ENCODE measurements at places on chromosomes 3 and 15.

DNA sequence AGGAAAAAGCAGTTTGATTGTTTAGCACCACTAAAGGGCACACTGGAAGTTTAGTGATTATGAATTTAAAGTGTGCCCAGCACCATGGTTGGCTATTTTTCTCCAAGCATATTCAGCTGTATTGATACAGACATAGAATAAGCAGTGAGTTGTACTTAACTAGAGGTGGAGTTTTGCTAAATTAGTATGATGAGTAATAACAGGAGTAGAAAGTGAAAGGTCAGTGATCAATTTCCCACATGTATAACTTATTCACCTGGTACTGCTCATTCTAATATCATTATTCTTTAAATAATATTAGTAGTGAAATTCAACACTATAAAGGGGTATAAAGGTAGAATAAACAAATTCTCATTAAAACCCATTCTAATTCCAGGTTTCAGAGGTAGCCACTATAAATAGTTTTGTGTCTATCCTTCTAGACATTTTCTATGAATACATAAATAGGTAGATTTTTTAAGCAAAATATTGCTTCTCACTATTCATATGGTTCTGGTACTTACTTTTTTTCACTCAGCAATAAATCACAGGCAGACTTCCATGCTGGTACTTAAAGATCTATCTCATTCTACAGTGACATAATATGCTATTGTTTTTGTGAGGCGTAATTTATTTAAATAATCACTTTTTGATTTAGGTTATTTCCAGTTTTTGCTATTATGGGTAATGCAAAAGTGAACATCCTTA, 732.9 kb downstream of the VGLL3 start:
- DNase-seq = no peak

DNA sequence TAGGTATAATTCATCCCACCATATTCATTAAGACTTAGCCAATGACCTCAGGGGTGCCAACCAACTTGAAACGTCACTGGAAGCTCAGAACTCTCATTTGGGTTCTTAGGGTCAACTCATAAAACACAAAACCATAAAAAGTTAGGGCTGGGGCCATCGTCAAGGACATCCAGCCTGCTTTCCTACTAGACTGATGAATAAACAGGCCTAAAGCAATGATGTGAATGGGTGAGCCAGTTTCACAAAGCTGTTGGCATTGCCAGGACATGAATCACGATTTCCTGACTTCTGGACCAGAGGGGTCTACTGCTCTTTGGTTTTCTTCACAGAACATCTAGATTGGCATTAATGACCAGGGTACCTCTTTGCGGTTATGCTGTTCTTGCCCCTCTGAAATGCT, 64.7 kb downstream of the EOMES start:
- peak; percentile 20 for DNase-seq

GRCh38 chr3:32045091-32045915, 61.1 kb upstream of the GPD1L start:
- DNase-seq = no peak

DNA sequence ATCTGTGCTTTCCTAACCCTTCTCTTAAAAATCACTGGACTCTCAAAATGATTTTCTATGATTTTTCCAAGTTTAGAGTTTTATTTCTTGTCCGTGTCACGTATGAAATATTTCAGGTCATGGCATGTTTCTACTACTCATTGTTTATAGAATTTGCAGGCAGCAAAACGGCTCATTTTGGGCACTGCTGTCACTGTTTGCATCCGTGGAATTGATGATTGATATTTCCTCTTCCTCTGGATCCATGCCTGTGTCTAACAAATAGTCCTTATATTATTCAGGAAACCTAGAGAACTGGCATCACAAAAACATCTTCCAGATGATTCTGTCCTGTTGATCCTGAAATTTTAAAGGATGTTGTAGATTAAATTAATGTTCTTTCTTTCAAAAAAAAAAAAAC, 47.6 kb downstream of the LARS2 start:
- DNase-seq = no peak

DNA sequence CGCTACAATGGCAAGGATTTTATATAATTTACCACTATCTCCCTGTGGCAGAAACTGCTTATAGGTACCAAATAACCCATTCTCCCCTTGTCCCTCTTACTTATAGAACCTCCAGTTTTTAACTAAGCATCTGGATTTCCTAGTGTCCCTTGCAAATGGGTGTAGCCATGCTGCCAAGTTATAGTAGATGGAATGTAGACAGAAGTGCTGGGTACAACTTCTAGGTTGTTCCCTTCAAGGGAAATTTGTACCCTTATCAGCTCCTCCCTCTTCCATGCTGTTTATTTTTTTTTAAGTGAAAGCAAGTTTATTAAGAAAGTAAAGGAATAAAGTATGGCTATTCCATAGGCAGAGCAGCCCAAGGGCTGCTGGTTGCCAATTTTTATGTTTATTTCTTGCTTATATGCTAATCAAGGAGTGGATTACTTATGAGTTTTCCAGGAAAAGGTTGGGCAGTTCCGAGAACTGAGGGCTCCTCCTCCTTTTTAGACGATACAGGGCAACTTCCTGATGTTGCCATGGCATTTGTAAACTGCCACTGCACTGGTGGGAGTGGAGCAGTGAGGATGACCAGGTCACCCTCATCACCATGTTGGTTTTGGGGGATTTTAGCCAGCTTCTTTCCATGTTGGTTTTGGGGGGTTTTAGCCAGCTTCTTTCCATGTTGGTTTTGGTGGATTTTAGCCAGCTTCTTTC, 40.1 kb upstream of the TM4SF19 start:
- DNase-seq = no peak

GRCh38 chr15:66172324-66172980, 81.1 kb downstream of the MEGF11 start:
- no peak for DNase-seq

DNA sequence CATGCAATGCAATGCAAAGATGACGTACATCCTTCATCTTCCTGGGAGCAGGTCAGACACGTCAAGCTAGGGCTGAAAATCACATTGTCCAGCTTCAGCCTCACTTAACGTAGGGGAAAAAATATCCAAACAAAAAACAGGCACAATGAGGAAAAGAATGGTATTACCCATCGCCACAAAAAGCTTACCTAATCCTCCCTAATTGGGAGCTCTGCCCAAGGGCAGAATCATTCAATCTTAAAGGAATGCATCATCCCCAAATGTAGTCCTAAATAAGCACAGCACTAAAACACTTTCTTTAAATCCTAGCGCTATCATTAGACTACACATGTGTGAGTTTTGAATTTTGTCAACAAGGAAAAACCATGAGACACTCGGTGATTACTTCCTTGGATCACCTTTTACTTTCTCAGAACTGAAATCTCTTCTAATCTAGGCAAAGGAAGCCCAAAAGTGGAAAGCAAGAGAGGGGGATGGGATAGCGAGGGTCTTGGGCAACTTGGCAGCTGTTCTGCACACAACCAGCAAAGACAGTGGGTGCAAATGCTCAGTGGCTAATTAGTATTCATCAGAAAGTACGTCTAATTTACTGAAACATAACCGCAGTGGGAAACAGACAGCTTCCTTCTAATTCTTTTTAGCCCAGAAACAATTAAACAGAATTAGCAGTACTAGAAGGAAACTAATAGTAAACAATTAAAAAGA, 87.4 kb downstream of the ADAMTS9 start:
- no peak for DNase-seq

DNA sequence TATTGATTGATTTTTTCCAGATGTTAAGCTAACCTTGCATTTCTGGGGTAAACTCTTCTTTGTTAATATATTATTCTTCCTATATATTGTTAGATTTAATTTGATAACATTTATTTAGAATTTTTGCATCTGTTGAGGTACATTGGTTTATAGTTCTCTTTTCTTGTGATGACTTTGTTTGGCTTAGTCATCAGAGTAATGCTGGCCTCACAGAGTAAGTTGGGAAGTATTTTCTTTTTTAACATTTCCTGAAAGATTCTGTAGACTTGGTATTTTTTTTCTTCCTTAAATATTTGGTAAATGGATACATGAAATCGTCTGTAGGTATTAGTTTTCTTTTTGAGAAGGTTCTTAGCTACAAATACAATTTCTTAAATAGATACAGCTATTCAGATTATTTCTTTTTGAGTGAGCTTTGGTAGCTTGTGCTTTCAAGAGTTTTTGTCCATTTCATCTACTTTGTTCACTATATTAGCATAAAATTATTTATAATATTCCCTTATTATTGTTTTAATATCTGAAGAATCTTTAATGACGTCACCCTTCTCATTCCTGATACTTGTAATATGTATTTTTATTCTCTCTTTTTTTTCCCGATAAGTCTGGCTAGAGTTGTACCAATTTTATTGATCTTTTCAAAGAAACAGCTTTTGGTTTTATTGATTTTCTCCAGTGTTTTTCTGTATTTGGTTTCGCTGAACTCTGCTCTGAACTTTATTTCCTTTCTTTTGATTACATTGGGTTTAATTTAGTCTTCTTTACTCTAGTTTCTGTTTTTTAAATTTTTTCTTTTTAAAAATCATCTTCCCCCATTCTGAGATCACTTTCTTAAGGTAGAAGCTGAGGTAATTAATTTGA, 6.5 kb upstream of the HPS3 start:
- DNase-seq = no peak

GRCh38 chr15:70327328-70327855, 229.7 kb upstream of the TLE3 start:
- DNase-seq = no peak

DNA sequence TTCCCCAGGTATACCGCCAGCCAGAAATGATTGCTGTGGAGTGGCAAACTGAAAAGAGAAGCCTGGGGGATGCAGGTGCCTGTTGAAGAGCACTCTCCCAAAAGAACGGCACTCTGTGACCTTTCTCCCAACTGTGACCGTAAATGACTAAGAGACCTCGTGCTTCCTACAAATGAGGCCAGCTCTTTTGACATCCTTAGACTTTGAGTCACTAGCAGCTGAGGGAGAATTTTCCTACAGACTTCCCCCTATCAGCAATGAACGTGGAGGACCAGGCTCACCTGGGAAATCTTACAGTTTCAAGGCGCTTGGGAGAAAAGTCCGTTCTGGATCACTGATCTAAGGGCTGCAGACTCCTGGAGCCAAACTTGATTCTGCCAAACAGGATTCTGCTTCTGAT, 8.6 kb downstream of the AQP9 start:
- DNase-seq = peak; percentile 5

- DNase-seq = no peak
These were observed 47.4 kb downstream of the CLSTN2 start for GRCh38 chr3:139982404-139982803.

DNA sequence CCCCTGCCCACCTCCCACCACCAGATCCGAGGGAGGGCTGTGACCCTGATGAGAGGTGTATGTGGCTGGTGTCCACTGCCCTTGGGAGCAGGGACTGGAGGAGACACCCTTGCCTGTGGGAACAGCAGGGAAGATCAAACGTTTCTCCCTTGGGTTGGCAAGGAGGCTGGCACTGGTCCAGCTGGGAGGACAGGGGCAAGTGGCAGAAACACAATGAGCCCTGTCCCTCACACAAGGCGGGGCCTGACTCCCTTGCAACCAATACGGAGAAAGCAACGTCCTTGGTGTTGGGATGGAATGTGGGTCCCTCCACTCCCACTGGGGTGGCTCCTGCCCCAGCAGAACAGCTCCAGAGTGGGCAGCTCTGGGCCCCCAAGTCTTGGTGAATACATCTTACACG, 5.2 kb downstream of the HYAL2 start:
- DNase-seq = no peak

- no peak for DNase-seq
These were observed 54.5 kb downstream of the GABRG3 start for GRCh38 chr15:27025481-27025966.

GRCh38 chr3:33271324-33271723, 5.9 kb upstream of the FBXL2 start:
- no peak for DNase-seq

DNA sequence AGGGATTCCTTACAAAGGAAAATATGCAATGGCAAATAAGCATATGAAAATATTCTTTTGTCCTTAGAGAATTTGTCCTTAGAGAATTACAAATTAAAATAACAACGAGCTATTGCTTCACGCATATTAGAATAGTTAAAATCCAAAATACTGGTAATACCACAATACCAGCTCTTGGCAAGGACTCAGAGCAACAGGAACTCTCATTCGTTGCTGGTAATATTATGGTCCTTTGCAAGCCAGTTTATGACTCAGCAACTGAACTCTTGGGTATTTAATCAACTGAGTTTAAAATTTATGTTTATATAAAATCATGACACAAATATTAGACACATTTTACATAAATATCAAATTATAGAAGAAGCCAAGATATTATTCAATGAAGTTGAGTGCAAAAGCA, 1730.4 kb downstream of the SI start:
- no peak for DNase-seq

DNA sequence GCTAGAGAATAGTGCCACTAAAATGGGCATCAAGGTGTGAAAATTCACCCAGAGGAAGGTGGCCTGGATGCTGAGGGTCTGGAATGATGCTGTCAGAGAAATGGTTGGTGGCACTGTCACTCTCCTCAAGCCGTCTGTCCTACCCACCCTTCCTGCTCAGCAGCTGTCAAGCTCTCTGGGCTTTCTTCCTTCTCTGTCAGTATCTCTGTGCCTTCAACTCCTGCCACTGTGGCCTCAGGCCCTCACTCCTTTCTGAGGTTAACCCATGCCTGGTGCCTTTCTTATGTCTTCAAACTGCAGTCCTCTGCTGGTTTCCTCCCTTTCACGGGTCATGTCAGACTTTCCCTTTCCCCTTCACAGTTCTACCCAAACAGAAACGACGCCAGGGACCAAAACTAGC, 4.4 kb downstream of the MYO5C start:
- DNase-seq = no peak

DNA sequence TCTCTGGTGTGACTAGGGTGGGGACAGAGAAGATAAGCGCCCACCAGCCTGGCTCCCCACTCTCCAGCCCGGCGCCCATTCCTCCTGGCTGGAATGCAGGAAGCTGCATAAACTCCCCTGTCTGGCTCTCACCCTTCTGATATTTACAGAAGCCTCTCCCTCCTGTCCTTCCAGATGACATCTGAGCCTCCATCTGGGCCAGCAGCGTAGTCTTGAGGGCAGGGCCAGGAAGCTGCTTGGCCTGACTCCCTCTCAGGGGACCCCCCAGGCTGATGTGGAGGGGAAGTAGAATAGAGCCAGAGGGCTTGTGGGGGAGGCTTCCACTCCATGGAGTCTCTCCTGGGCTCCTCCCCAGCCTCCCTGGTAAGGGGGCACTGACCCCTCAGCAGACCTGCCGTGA, 49.9 kb downstream of the LINGO1 start:
- DNase-seq = no peak

GRCh38 chr15:52277575-52277974, 18.0 kb downstream of the MYO5C start:
- no peak for DNase-seq

DNA sequence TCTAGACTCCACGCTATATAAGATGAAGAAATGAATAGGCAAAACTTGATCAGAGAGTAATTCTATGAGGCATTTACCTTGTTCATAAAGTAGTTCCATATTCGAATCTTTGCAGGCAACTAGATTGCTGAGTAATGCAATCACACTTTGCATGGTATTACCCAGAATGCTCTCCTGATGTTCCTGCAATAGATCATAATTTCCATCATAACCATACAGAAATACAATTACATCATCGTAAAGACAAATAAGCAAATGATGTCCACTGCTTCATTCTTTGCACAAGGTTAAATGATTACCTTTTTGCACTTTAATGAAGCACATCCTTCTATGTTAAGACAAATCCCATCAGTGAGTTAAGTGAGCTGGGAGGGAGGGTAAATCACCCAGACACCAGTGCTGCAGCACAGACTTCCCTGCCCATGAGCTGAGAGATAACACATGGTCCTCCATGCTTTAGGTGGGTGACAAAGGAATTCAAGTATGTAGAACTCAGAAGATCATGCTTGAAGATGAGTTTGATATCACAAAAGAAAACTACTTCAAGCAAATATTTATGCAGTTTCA, 366.7 kb downstream of the CTNNB1 start:
- DNase-seq = no peak

- DNase-seq = no peak
These were observed 66.4 kb downstream of the DCUN1D1 start for GRCh38 chr3:182913889-182914288.

All from H54 (cell line).